Astrocyte of the hippocampus (primary cell): ENCODE measurements at places on chromosomes 3 and 15.

- no peak for DNase-seq
Measured at GRCh38 chr3:79268422-79268821, 499.4 kb downstream of the ROBO1 start.

DNA sequence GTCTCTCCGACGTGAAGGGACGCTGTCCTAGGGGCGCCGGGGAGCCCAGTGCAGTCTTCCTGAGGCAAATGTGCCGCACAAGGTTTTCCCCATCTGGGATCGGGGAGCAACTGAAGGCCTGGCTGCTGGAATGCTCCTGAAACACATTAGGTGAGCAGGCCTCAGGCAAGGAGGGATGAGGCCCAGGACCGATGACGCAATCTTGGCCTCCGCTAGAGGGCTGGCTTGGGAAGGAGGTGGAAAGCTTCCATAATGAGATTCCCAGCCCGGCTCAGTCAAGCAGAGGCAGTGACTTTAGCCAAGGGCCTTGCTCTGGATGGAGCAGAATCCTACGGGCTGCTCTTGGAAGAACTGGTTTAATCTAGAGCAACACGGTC lies 50.8 kb downstream of the CPN2 start:
- DNase-seq: peak; percentile 90

DNA sequence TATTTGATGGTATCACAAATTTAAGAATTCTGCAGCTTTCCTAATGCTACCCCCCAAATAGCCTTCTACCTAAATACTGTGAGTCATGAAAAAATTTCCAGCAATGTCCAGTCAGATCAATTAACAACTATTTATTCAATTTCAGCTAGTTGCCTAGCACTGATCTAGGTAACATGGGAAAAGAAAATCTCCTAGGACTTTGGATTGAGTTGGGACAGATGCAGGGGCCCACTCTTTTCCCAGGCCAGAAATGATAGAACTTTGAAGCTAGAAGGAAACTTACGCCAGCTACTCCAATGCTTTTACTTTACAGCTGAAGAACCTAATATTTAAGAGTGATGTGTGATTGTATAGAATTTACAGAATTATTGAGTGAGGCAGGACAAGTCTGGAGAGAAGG lies 196.3 kb downstream of the FMN1 start:
- no peak for DNase-seq

DNA sequence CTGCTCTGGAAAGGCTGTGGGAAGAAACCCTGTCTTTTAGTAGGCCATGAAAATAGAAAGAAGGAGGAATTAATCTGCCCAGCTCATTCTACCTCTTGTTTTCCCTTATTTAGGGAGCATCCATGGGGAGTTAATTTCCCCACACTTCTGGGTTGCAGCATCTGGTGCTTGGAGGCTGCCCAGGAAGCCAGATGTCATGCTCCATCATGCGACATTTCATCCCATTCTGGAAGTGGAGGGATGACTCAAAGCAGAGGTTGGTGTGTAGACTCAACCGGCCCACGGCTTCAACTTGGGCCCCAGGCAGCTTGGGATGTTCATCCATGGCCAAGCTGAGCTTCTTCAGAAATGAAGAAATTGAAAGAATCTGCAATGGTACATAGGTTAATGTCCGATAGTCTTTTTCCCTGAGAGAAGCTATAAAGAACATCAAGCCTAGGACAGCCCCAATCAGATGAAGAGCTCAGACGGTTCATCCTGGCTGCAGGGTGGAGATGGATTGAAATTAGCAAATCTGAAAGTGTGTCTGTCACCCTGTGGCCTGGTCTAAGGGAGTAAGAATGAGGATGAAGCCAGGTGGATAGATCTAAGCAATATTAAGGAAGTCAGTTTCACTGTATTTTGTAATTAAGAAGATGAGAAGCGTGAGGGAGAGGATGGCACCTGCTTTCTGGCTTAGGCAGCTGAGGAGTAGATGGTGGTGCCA lies 24.5 kb upstream of the PROK2 start:
- no peak for DNase-seq

DNA sequence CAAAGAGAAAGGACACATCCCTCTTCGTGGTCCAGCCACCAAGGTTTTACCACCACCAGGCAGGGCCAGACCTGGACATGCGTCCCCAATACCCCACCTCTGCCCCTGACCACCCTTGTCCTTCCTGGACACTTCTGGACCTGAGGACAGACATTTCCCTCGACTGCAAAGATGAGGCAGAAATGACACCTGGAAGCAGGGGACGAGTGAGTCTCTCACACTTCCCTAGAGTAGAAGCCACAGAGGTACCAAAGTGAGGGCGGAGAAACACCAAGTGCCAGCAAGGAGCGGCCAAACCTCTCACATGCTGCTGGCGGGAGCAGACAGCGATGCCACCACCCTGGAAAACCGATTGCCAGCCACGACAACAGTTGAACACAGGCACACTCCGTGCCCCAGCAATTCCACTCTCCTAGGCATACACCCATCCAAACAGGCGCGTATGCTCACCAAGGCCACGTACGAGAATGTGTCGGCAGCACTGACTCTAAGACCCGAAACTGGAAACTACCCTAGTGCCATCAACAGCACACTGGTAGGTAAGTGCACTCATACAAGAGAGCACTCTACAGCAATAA lies 207.0 kb upstream of the NSMCE3 start:
- no peak for DNase-seq

GRCh38 chr3:51819709-51820406 lies 40.8 kb upstream of the IQCF6 start:
- no peak for DNase-seq

DNA sequence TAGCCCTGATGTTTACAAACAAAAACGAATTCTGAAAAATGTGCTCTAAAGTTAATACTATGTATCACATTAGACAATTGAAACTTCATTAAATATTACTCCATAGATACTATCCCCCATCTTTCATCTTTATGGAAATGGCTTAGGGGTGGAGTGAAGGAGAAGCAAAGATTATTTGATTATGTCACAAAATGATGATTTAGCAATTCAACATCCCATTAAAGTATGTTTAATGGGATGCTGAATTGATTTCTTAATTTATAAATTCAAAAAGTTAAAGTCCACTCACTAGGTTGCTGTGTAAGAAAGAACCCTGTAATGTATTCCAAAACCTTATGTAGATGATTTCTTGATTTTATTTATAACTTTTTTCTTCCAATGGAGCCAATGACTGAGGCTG lies 201.1 kb downstream of the WDR72 start:
- DNase-seq: no peak

DNA sequence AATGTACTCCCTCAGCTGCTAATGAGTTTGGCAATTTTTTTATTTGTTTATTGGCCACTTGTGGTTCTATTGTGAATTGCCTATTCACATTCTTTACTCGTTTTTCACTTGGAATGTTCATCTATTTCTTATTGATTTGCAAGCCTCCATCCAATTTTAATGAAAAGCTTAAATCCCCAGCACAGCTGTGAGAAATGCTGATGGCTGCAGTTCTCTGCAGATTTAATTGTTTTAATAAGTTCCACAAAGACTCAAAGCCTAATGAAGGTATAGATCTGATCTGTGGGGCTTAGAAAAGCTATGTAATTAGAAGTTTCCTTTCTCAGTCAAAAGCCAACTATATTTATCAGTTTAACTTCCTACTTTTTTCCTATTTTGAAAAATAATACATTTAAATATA lies 41.5 kb downstream of the LYZL4 start:
- no peak for DNase-seq

DNA sequence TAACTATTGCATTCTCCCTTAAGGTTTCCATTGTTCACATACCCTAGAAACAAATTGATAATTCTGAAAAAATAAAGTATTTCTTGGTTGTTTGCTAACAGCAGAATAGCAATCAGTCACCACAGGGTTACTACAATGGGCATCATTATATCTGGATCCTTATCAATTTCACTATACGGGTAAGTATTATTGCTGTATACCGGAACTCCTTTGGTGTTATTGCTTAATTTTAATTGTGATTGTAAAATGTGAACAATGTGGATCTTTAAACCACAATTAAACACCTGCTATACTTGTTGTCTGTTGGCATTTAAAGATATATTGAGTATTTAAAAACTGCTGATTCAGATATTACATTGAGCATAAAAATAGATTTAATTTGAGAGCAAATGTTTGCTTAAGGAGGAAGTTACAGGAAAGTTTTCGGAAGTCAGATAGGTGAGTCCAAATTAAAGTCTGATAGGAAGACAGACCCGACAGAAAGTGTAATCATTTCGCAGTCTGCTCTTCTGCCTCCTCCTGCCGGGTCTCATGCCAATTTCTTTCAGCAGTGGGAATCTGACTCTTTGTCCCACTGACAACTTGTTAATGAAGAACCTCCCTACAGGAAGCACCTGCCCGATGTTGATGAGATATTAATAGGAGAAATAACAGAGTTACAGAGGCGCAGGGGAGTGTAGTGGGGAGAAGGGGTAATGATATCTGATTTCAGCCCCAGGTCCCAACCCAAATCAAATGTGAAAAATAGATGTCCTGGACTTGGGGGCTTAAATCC lies 169.7 kb upstream of the TBC1D5 start:
- no peak for DNase-seq

GRCh38 chr3:143604402-143605185 lies 243.7 kb downstream of the SLC9A9 start:
- no peak for DNase-seq

DNA sequence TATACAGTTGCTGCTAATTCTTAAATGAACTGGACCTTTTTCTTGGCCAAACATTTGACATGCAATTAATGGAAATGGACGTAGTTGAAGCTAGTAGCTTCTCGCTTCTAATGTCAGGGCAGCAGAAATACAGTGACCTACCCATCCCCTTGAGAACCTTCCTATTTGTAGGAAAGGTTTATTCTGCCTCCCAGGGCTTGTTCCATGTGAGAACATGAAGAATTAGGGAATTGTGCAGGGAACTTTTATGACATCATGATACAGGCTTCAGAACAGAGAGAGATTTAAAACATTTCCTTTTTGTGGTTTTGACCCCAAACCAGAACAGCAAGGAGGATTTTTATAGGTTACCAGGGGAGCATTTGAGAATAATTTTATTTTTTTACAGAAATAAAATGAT lies 406.6 kb upstream of the PPP2R3A start:
- DNase-seq: peak; percentile 3

- DNase-seq: no peak
Measured at GRCh38 chr3:179658606-179659005, 5.8 kb downstream of the USP13 start.

GRCh38 chr3:105277656-105278055 lies 89.1 kb upstream of the ALCAM start:
- no peak for DNase-seq

- no peak for DNase-seq
Measured at GRCh38 chr3:2851835-2852234, 258.3 kb downstream of the IL5RA start.

GRCh38 chr3:172751175-172751704 lies 714 bp downstream of the ECT2 start:
- no peak for DNase-seq

- DNase-seq: no peak
Measured at GRCh38 chr15:71296315-71296679, 181.0 kb downstream of the THSD4 start.

DNA sequence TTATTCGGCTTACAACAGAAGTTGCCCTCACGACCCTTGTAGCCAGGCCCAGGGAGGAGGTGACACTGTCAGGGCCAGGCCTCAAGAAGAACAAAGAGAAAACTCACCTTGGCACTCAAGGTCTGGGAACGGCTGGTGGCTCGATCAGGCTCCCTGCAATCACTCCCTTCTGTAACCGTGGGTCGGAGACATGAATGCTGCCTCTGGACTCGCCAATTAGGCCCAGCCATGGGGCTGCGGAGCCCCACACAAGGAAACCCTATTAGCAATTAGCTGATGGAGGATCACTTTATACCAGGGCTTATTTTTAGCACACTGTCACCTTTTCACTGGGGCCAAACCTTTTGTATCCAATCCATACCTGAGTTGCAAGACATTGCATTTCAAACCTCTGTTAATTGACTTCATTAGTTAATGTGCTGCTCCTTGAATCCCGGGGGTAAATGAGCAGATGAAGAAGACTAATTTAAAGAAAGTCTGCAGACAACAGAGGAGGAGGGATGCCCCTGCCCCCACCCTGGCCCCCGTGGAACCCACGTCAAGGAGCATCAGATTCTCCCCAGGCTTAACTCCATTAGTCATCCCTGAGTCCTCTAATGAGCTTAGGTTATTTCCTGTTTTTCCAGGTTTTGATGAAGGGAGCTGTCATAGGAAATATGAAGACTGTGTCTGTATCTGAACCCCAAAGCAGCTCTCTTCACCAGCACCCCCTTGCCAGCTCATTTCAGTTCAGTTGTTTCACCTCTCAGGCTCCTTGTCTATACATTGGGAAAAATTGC lies 255.3 kb downstream of the RORA start:
- DNase-seq: no peak

DNA sequence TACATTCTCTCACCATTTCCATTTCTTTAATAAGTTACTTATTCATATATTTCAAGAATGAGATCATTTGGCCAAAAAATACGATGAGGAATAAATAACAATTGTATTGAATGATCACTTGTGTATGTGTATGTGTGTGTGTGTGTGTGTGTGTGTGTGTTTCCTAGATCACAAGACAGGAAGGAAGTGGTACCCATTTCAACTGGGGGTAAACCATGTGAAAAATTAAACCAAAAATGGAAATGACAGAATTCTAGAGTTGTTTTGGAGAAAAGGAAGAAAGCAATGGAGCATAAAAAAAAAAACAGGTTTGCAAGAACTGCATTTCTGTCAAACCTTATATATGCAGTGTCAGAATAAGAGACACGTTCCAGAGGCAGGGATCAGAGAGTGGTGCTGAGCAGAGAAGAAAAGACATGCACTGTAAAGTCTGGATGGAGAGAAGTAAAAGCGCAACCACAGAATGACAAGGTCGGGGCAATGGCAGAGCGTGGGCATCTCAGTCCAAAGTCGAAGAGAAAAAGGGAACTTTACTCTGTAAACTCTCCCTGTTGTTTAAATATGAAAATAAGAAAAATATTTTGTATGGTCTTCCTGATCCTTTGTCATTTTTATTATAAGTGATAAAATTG lies 75.5 kb downstream of the PEX5L start:
- DNase-seq: no peak

- peak; percentile 43 for DNase-seq
Measured at GRCh38 chr3:58173669-58174398, 36.9 kb downstream of the DNASE1L3 start.

GRCh38 chr3:172561897-172562640 lies 38.8 kb upstream of the TNFSF10 start:
- no peak for DNase-seq

GRCh38 chr15:66707310-66708082 lies 5.5 kb downstream of the SMAD6 start:
- DNase-seq: peak; percentile 88

GRCh38 chr3:15180042-15180611 lies 25.9 kb upstream of the CAPN7 start:
- no peak for DNase-seq

GRCh38 chr3:53169045-53169831 lies 8.2 kb downstream of the PRKCD start:
- no peak for DNase-seq

GRCh38 chr3:414063-414462 lies 217.5 kb downstream of the CHL1 start:
- peak; percentile 19 for DNase-seq

DNA sequence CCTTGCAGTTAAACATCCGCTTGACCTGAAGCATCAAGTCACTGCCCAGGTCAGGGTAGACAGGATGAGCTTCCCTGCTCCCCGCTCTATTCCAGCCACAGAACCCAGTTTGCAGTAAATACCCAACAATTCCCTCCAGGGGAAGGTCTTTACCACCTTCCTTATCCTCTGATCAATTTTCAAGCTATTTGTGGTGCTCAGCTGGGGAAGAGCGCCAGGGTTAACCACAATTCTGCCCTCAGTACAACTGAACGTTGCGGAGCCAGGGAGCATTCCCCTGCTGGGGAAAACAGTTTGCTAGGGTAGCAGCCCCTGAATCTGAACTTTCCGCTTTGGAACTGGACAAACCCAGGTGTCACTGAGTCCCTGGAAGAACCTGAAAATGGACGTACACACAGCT lies 28.5 kb downstream of the RBPMS2 start:
- peak; percentile 52 for DNase-seq
